ENCODE measurements at places on chromosomes 1 and 21. TPM values are rescaled to one million over a fixed set of nuclear protein-coding genes. Genes with fewer than 3 reads are reported as not detected.

DNA sequence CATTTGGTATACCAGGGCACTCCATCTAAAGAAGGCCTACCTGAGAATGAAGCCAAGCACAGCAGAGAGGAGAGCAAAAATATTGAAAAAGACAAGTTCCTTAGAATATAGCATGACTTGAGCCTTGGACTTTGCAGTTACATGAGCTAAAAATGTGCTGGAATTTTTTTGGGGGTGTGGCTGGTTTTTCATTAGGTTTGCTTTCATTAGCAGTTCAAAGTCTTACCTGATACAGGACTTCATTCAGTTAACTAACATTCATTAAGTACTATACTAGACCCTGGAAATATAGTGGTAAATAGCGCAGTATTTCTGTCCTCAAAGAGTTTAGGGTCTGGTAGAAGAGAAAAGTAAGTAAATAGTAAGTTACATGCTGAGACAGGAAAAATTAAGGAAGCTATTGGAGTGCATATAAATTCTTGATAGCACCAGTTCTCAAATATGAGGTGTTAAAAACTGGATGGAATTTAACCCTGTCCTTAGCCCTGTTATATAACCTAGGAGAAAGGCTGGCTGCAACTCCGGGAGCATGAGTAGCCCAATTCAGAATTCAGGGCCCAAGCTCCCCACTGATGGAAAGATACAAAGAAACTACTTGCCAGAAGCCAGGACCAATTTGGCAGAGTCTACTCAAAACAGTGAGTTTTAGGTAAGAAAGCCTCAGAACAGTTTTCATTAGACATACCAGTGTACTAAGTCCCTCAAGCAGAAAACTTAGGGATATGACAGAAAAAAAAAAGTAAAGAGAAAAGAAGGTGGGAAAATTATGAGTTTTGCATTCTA lies 3.1 kb upstream of the DOCK7 start:
- no peak for DNase-seq
- peak overlapping the region; percentile 39 for H3K4me3 ChIP-seq
- peaks cover 20% of the 10 kb centered on the region for H3K36me3 ChIP-seq
- no peak overlapping the region for H3K27ac ChIP-seq
- H3K4me1 ChIP-seq = peaks cover 48% of the 10 kb centered on the region

DNA sequence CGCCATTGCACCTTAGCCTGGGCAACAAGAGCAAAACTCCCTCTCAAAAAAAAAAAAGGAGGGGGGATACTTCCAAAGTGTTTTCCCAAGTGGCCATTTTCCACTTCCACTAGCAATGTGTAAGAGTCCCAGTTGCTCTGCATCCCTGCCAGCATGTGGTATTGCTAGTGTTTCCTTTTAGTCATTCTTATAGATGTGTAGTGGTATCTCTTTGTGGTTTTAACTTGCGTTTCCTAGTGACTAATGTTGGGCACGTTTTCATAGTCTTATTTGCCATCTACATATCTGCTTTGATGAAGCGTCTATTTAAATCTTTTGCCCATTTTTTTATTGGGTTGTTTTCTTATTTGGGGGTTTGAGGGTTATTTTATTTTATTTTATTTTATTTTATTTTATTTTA lies 31.1 kb downstream of the INAVA start:
- DNase-seq = no peak
- H3K27ac ChIP-seq = no peak overlapping the region
- no peak overlapping the region for H3K4me3 ChIP-seq
- H3K36me3 ChIP-seq = no peaks in the 10 kb centered on the region
- H3K27me3 ChIP-seq = no peaks in the 10 kb centered on the region

- H3K36me3 ChIP-seq = no peaks in the 10 kb centered on the region
- no peak overlapping the region for H3K4me3 ChIP-seq
- peak overlapping the region; percentile 5 for H3K27ac ChIP-seq
- DNase-seq = no peak
These were observed 126.1 kb downstream of the PSMG1 start for GRCh38 chr21:39057121-39057520.

DNA sequence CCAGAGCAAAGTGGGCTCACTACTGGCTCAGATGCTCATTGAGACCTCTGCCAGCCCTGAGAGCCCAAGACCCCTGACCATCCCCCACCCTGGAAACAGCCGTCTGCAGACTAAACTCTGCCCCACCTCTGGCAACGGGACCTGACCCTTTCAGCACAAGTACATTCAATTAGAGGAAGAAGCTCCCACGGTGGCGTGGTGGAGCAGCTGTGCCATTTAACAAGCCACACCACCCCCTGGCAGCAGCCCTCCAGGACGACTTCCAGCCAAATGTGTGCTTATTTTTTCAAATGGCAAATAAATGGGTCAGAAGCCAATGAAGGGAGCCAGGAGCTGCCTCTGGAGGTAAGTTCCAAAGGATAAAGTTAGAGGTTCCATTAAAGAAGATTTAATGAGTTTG lies 226.7 kb downstream of the NPHP4 start:
- peaks cover 42% of the 10 kb centered on the region for H3K4me1 ChIP-seq
- H3K27me3 ChIP-seq = peaks cover 43% of the 10 kb centered on the region
- H3K36me3 ChIP-seq = peaks cover 5% of the 10 kb centered on the region
- H3K27ac ChIP-seq = no peak overlapping the region
- H3K4me3 ChIP-seq = no peak overlapping the region

GRCh38 chr1:183061194-183061593 lies 38.0 kb downstream of the LAMC1 start:
- H3K27me3 ChIP-seq = no peaks in the 10 kb centered on the region
- no peak overlapping the region for H3K4me3 ChIP-seq
- peaks cover 7% of the 10 kb centered on the region for H3K36me3 ChIP-seq
- no peak overlapping the region for H3K27ac ChIP-seq

- peak; percentile 75 for DNase-seq
- H3K27me3 ChIP-seq = no peaks in the 10 kb centered on the region
- H3K4me3 ChIP-seq = peak overlapping the region; percentile 60
- H3K27ac ChIP-seq = no peak overlapping the region
These were observed 2.3 kb downstream of the KLHDC8A start for GRCh38 chr1:205354259-205355074.

DNA sequence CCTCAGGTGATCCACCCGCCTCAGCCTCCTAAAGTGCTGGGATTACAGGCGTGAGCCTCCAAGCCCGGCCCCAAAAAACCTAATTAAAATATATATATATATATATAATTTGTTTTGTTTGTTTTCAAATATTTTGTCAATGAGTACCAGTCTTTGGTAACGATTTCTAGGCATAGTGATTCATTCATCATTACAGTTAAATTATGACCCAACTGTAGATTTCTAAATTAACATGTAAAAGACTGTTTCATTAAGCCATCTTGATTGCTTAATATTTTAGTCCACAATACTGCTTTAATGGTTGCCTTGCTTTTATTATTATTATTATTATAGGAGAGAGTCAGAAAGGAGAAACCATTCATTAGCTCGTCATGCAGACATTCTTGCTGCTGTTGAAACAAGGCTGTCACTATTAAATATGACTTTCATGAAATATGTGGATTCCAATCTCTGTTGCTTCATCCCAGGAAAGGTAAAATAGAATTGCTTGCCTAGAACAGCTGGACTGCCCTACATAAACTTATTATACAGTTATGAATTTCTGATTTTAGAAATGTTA lies 19.9 kb downstream of the FBXO28 start:
- no peak overlapping the region for H3K4me3 ChIP-seq
- H3K27me3 ChIP-seq = no peaks in the 10 kb centered on the region
- no peaks in the 10 kb centered on the region for H3K4me1 ChIP-seq
- H3K27ac ChIP-seq = no peak overlapping the region

The ANGPTL1 gene
- 0.21 TPM for total RNA-seq

The KMO gene
- total RNA-seq = not detected

The SLAMF7 gene
- total RNA-seq = not detected
